Esophagus squamous epithelium (tissue), 5 donors: ENCODE measurements at places on chromosomes 1 and 21.

DNA sequence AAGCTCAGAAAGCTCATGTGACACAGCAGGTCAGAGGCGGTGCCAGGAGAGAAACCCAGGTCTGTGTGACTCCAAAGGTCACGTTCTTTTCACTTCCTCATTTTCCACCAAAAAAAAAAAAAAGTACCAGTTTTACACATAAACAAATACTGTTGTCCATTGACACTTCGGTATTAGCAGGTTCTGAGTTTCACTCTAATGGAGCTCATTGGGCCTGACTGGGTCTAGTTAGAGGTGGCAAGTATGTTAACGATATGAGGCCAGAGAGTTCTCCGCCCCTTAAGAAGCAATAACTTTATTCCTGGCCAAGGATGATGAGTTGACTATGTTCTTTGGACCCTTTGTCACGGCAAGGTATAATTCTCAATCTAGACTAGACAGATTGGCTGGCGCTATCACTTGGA lies 30.0 kb upstream of the SDE2 start:
- DNase-seq: no peak

DNA sequence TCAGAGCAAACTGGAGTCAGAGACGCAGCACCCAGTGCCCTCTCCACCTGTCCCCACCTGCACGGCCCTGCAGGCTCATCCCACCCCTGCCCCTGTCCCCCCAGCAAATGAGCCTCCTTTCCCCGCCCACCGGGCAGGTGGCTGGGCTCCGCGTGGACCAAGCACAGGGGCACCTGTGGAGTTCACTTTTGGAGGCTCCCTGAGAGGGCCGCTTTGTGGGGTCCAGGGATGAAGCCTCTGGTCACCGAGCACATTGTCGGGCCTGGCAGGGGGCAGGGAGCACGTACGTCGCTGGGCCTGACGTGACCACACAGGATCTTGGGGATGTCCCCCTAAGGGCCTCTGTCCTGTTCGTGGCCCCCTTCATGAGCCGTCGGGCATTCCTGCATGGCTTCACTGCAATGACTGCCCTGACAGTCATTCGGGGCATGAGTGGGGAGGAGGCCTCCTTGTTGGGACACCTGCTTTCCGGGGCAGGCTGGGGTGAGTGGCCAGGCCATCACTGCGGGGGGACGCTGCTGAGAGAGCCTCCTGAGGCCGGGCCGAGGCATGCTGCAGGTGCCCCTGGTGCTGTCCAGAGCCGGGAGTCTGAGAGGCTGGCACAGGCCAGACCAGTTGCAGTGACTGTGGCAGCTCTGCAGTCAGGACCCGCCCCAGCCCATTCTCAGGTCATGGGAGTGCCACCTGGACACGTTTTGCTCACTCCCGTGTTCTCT lies 19.7 kb downstream of the SLX9 start:
- DNase-seq: no peak

GRCh38 chr1:50275566-50275965 lies 147.7 kb downstream of the DMRTA2 start:
- DNase-seq: no peak

DNA sequence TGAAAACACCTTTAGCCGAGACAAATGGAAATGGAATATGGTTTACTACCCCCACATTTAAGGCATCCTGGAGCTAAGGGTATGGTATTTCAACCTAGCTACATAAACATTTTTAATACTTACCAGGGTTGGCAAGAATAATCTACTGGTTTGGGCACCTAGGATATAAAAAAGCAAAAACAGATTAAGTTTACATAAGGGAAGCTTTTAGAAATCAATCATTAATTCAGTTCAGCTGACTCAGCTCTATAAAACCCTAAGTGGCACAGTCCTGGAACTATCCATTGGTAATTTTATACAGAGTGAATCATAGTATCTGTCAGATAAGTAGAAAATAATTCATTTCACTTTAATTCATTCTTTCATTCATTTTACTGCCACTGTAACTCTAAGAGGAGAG lies 355.2 kb downstream of the VAV3 start:
- DNase-seq: no peak

DNA sequence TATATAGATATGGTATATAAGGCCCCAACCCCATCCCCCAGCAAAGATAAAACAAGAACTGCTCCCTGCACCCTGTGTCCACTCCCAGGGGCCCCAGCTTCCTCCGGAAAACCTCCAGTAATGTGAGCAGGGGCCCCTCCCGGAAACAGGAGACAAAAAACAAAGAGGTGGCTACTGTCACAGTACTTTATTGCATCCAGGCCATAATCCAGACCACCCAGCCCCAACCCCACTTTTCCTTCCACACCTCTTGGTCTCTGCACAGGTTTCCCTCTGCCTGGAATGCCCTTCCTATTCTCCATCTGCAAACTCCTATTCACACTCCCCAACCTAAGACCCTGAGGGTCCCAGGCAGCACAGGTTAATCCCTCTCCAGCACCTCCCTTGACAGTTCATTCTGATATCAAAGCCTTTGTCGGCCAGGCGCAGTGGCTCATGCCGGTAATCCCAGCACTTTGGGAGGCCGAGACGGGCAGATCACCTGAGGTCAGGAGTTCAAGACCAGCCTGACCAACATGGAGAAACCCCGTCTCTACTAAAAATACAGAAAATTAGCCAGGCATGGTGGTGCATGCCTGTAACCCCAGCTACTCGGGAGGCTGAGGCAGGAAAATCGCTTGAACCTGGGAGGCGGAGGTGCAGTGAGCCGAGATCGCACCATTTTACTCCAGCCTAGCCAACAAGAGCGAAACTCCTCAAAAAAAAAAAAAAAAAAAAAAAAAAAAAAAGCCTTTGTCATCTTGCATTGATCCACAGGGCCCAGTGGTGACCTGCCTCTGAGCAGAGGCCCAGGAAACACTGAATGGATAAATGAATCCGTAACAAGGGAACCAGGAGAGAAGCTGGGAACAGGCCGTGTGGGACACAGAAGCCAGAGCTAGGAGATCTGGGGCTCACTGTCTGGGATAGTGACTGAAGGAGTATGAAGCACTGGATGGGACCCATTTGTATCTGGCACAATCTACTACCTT lies 2.3 kb upstream of the AUNIP start:
- no peak for DNase-seq

- no peak for DNase-seq
Observed at GRCh38 chr21:25509862-25510261, 97.4 kb downstream of the MRPL39 start.

- DNase-seq: no peak
Observed at GRCh38 chr21:35743571-35743970, 316.8 kb downstream of the SETD4 start.

GRCh38 chr1:202016022-202016810 lies 5.8 kb downstream of the ELF3 start:
- DNase-seq: no peak
